ENCODE measurements at places on chromosomes 6 and 20.

DNA sequence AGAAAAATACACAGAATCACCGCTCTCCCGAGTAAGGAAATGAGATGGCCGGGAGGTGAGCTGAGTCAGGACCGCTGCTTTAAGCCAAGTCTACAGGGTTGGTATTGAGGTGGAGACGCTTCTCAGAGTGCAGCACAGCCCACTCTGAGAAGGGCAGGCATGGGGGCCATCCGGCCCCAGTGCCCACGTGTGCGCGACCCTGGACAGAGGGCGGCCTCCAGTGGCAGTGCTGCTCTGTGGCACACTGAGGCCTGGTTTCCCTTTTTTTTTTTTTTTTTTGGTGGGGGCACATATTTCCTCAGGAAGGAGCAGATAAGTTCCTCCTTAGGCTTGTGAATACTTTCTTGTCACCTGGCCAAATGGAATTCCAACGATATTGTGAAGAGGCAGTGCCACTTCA, 88.8 kb downstream of the FOXC1 start:
- no peak for DNase-seq

- DNase-seq = no peak
Measured at GRCh38 chr6:79525272-79526100, 11.7 kb downstream of the LCA5 start.

- no peak for DNase-seq
Measured at GRCh38 chr6:121765060-121765459, 329.6 kb downstream of the GJA1 start.

GRCh38 chr6:159761129-159761872, 544 bp upstream of the ACAT2 start:
- DNase-seq = peak; percentile 4

DNA sequence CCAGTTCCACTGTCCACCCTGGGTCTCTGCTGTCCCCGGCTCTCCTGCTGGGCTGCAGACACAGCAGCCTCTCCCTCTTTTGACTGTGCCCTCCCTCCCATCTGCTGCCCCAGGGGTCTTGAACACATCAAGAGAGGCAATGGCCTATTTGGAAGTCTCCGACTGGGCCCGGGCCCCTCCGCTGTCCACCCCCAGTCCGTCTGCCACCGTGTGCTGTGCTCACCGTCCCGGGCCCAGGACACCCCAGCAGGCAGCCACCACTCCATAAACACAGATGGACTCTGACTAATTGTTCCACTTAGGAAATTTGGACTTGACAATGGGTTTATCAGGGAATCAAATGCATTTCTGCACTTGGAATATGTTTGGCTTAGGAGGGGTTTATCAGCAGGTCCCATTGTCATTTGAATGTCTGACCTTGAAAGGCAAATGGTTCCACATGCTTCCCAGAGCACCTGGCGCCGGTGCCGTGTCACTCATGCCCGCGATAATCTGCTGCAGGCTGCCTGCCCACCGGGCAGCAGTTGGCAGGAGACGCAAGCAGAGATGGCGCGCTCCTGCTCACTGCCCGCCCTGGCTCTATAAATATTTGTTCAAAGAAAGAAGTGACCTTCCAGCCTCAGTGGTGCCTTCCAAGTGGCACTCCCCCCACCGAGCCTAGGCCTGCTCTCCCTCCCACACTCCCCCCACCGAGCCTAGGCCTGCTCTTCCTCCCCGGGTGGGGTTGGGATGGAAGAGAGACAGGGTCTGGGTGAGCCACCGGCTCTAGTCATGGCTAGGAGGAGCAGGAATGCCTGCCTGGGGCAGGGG, 18.8 kb upstream of the FRMD1 start:
- no peak for DNase-seq

GRCh38 chr20:42338294-42339201, 720.4 kb upstream of the CHD6 start:
- DNase-seq = no peak

DNA sequence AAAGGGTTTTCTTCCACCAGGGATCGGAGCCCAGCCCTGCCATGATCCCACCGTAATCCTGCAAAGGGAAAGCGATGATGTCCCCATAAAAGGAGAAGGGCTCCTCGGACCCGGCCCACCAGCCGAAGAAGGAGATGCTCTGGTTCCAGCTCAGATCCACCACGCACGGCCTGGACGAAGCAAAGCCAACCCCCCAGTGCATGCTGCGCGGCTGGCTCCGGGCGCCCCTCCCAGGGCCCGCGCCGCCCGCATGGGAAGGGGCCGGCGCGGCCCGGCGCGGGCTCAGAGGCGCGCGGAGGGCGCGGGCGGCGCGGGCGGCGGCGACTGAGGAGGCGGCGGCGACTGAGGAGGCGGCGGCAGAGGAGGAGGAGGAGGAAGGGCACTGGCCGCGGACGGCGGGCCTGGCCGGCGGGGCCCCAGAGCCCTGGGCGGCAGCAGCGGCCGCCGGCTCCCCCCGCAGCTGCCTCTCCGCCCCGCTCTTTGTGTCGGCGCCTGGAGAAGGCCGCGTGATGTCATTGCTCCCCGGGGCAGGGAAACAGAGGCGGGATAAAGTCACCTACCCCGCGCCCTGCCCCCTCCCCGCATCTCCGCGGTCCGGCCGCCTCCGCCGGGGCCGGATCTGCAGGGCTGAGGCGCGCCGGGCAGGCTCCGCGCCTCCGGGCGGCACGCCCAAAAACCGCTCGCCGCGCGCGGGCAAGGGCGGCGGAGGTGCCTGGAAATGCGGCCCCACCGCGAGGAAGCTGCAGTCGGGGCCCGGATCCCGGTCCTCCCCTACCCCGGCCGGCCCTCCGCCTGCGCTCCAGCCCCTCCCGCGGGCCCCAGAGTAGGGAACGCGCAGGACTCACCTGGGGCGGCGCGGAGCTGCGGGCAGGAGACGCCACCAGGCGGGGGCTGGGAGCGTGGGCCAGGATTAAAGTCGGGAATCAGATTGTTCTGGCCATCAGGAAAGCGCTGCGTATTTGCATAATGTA, at the start of gene FAXC:
Gene FAXC (minus strand): TSS at position 504 of the 971 bp plus-strand sequence. CDS start 302 bp downstream, at position 202.
- DNase-seq = peak; percentile 42

DNA sequence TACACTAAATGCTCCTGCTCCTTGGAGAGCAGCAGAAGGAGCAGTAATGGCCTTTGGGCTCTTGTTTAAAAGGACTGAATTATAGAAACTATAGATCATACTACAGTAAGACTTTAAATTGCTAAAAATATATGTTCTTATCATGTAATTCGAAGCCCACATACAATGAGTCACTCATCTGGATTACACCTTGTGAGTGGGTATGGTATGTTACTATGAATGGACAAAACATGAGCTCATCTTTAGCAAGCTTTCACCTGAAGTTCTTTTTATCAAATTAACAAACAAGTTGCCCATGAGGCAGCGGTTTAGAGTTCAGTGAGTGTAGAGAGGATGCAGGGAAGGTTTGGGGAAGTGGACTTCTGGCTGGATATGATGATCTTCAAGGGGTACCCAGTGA, 114.4 kb upstream of the CCN2 start:
- no peak for DNase-seq

GRCh38 chr6:157898169-157898568, 75.1 kb downstream of the SNX9 start:
- no peak for DNase-seq

Data from SK-MEL-5 (cell line).